CD8-positive, alpha-beta memory T cell (primary cell): ENCODE measurements at places on chromosomes 2 and 18.

DNA sequence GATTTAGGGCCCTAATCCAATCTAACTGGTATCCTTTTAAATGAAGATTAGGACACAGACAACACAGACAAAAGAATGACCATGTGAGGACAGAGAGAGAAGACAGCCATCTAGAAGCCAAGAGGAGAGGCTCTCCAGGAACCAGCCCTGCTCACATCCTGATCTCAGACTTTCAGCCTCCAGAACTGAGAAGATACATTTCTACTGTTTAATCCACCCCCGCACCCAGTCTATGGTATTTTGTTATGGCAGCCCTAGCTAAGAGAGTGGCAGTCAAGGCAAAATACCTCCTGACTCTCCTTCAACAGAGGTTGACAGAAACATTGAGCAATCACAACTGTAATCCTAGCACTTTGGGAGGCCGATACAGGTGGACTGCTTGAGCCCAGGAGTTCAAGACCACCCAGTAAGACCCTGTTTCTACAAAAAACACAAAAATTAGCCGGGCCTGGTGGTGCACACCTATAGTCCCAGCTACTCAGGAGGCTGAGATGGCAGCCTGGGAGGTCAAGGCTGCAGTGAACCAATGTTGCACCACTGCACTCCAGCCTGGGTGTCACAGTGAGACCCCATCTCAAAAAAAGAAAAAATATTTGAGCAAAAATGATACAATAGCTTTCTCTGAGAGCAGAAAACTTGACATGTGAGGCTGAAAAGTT is 34.7 kb downstream of the WDR33 start:
- DNase-seq: no peak

DNA sequence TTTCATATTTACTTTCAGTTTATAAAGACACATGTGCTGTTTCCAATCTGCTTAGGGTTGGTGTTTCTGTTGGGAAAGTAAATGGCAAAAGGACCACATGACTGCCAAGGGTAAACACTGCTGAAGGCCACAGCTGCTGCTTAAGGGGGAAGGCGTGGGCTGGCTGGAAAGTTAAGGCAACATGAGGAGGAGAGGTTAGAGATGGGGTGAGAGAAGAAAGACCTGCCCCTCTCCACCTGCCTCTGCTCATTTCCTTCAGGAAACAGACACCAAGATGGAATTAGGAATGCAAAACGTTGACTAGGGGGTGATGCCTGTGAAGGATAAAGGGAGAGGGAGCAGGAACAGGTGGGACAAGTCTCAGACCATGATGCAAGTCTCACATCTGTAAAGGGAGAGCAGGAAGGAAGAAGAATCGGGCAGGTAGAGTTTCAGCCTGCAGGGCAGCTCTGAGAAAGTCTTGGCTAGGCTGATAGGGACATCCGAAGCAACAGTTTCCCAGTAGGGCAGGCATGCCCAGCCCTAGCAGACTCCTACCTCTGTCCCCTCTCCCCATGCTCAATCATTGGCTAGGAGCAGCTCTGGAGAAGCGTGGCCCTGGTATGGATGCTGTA is 86.0 kb downstream of the CDC42EP3 start:
- DNase-seq: no peak

GRCh38 chr2:224847961-224848850 is 132.0 kb upstream of the CCDC195 start:
- no peak for DNase-seq

GRCh38 chr18:45359275-45360009 is 255.8 kb upstream of the SLC14A2 start:
- no peak for DNase-seq

DNA sequence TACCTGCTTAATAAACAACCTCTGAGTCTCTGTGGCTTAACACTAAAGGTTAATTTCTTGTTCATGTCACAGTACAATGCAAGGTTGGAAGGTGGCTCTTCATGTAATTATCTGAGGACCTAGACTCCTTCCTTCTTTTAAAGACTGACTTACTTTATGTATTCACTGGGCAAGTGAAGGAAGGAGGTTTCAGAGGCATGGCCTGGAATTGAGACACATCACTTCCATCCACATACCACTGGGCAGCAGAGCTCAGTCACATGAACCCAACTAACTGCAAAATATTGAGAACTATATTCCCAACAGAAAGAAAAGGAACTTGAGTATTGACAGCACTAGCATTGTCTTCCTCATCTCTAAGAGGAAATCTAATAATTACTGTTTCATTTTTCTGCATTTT is 57.5 kb upstream of the FN1 start:
- DNase-seq: no peak

- no peak for DNase-seq
Observed at GRCh38 chr2:238967031-238967977, 119.4 kb downstream of the TWIST2 start.

DNA sequence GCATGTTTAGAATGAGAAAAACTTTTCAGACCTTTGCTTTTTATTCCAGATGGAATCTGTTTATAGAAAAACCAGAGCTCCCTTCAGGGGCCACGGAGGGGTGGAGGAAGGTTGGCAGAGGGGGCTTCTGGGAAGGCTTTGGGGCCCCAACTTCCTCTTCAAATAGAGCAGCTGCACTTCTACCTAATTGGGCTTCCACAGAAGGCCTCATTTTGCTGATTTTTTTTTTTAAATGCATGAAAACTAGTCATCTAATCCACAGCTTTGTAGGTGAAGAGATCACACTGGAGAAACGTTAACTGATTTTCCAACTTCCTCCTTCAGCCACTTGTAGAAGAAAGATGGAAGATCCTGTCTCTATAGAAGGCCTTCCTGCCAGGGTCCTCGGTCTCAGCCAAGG is 181.8 kb downstream of the BCL11A start:
- DNase-seq: no peak

DNA sequence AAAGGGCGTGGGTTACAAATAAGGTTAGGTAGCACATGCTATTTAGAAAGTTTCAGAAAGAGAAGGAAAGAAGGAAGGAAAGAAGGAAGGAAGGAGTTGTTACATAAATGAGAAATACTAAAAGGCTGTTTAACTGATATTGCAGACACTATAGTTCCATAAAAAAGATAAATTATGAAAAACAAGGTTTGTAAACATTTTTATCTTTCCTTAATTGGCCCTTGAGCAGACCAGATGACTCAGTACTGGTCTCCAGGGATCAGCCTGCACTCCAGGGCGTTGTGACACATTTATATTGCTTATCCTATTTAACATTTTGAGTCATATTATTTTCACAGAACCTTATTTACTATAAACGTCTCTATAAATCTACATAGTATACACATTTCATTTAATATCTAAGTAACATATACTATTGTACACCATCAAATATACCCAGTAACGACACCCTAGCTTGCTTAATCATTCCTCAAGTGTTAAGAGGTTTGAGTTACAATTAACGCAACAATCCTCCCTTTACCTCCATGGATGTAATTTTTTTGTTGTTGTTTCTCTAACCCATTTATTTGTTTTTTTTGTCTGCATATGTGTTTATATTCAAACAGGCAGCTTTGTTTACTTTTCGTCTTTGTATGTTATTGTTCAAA is 2.8 kb upstream of the RAB31 start:
- no peak for DNase-seq

- no peak for DNase-seq
Observed at GRCh38 chr18:832085-832681, 20.1 kb upstream of the YES1 start.
